ENCODE measurements at places on chromosomes 7 and 10. TPM values are rescaled to one million over a fixed set of nuclear protein-coding genes. Genes with fewer than 3 reads are reported as not detected.

The NPFFR1 gene
- not detected for total RNA-seq

The WNT16 gene
- 0.15 TPM for total RNA-seq

The NUDT13 gene
- total RNA-seq: 2.1 TPM

The EFCAB10 gene
- not detected for total RNA-seq

The MCM10 gene
- total RNA-seq: 14.6 TPM

The SNX10 gene
- total RNA-seq: 0.17 TPM

The ENO4 gene
- 0.17 TPM for total RNA-seq

The INA gene
- total RNA-seq: 0.59 TPM

The LRRN3 gene
- total RNA-seq: 0.84 TPM

The AKR1C4 gene
- total RNA-seq: not detected

The PTPRZ1 gene
- under 0.01 TPM for total RNA-seq

The ANXA7 gene
- total RNA-seq: 107 TPM

The GATA3 gene
- not detected for total RNA-seq

The PHYH gene
- total RNA-seq: 19.2 TPM

The SH3PXD2A gene
- total RNA-seq: 10.3 TPM
